ENCODE measurements at places on chromosomes 11 and 22.
A peak's percentile ranks its signal among the peaks of the same experiment; 100 is the strongest.

DNA sequence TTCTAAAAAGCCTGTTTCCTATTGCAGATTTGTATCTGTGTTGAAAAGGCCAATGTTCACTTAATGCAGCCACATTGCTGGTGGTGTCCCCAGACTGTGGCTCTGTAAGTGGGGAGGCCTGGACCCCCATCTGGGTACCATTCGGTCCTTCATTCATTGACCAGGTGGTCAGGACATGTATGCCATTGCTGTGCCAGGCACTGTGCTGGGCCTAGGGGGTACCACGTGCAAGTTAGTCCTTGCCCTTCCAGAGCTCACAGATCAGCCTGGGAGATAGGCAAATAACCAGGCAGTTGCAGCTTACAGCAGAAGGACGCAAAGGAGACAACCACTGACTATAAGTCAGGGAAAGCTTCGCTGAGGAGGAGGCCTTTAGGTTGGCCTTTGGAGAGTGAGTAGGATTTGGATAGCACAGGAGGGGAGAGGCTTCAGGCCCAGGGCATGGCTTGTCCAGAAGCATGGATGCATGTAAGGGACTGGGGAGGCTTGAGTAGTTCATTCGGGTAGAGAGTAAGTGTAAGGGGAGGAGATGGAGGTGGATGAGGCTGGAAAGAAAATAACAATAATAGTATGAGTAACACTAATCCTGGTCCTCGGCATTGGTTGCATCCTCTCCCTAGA lies 5.0 kb downstream of the PRDM11 start:
- ATAC-seq, result no peak

DNA sequence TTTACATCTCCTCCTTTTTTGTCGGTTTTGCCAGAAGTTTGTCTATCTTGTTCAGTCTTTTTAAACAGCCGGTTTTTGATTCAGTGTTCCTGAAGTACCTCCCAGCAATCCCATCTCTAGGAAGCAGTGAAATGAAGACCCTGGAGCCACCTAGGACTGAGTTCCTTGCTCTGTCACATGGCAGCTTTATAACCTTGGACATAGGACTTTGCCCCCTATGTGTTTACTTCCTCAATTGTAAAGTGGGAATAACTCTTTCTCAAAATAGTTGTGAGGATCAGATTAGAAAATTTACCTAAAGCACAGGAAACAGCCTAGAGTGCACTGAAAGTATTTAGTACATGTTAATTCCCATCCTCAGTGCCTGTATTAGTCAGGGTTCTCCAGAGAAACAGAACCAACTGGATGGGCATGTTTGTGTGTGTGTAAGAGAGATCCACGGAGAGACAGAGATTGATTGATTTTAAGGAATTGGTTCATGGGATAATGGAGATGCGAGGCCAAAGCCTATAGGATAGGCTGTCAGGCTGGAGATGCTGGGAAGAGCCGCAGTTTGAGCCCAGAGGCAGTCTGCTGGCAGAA lies 20.0 kb downstream of the FAM83F start:
- no peak for ATAC-seq

DNA sequence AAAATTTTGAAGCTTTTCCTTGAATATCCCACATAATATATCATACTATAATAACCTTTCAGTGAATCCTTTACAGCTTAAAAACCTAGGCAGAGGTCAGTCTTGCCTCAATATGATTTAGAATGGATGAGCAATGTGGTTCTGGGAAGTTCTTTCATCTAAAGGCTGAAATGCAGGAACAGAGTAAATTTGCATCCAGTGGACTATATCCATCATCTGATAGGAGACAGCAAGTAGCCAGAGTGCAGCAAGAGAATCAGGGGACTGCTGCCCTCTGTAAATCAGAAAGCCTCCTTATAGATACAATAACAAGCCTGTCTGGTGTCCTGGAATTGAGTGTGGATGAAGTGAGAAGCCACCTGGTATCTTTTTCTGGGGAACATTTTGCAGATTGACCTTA lies 748.3 kb upstream of the CCDC90B start:
- ATAC-seq, result no peak

GRCh38 chr11:75422248-75423231 lies 10.5 kb downstream of the KLHL35 start:
- no peak for ATAC-seq

DNA sequence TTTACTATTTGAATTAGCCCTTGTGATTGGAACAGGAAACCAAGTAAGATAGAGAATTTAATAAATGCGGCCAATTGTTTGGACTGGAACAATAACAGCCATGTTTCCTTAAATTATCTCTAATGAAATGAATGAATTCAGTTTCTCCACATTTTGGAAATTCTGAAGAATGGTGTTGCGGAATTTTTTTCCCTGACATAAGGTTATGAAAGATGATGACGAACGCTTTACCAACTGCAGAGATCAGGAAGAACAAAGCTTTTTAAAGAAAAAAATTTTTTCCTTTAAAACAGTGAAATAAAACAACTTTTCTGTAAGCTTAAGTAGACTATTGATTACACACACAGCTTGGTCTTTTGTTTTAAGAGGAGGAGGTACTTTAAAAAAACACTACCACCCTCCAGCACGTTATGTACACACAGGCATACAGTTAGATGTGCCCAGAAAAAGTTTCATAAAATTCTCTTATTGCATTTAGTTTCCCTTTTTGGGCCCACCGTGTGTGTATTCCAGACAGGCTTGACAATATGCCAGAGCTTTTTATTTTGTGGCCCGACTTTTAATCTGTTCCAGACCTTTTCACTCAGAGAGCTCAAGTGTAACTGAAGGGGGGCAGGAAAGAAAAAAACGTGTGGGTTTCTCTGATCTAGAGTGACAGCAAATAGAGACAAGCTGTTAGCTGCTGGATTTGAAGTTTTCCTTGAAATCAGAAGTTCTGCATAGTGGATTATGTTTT lies 77.3 kb downstream of the YAP1 start:
- ATAC-seq, result peak; percentile 74

- no peak for ATAC-seq
Observed at GRCh38 chr22:49368221-49368975, 459.3 kb downstream of the BRD1 start.

DNA sequence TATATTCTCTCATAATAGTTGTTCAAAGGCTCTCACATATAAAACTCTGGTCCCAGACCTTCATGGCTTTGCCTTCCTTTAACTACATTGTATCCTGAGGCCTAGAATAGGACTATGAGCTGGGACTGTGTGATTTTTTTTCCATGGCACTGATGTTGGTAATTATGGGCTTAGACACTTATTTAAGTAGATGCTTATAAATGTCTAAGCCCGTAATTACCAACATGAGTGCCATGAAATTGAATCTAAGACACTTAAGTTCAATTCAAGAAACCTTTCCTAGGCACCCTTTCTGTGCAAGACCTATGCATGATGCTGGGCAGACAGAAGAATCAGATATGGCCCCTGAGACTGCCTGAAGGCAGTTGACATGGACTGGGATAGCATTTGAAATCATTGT lies 63.0 kb downstream of the P4HA3 start:
- no peak for ATAC-seq

GRCh38 chr11:1571760-1572196 lies 293 bp downstream of the DUSP8 start:
- no peak for ATAC-seq

DNA sequence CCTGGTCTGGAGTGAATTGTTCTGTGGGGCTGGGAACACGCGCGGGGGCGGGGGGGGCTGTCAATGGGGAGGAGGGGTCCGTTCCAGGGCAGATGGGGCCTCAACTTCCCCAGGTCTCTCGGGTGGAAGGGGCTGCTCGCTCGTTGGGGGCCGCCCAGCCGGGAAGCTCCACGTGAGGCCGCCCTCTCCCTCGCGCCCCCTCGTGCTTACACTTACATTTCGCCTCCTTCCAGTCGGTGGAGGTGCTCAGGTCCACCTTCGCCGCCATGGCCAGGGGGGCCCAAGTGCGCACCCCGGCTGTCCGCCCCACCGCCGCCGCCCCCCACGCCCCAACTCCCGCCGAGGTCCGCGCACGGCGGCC lies 452 bp downstream of the MACROD1 start:
- ATAC-seq, result peak; percentile 38

DNA sequence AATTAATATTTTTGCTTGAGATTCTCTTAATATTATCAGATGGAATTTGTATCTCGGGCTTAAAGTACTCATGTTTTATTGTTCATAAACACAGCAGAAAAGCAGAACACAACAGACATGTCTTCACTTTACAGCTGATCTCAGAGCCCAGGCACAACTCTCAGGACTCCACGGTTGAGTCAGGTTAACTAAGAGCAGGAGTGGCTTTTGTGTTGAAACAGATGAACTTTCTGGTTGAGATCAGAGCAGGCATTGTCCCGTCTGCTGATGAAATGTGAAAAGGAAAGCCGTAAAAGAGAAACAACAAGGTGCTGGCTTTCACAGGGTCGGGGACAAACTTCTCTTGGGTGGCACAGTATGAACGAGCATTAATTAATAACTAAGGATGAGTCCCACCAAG lies 49.0 kb downstream of the JHY start:
- ATAC-seq, result no peak

DNA sequence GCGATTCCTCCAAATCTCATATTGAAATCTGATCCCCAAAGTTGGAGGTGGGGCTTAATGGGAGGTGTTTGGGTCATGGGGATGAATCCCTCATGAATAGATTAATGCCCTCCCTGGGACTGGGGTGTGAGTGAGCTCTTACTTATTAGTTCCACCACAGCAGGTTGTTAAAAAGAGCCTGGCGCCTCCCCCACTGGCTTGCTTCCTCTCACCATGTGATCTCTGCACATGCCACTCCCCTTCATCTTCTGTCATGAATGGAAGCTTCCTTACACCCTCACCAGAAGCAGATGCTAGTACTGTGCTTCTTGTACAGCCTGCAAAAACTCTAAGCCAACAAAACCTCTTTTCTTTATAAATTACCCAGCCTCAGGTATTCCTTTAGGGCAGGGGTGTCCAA lies 8.8 kb downstream of the RRAS2 start:
- no peak for ATAC-seq
